ENCODE measurements at places on chromosomes 2 and 18. TPM values are rescaled to one million over a fixed set of nuclear protein-coding genes. Genes with fewer than 3 reads are reported as not detected.

The DSC2 gene
- 2.7 TPM for total RNA-seq

The SPP2 gene
- total RNA-seq = not detected

DNA sequence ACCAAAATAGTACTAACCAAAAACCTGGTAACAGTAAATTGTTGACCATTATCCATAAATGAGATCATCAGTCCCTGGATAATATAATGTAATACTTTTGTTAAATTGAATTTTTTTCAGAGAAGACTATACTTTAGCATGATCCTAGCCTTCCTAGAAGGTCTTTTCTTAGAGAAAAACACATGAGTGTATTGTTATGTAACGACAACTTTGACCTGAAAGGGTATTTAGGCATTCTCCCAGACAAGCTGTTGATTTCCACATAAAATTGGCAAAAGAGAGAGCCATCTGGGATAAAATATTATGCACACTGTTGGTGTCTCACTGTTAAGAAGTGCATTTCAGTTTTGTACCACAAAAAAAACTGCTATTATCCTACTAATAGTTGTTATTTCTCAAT lies 120.0 kb upstream of the MAPRE2 start:
- no peaks in the 10 kb centered on the region for H3K4me1 ChIP-seq
- H3K4me3 ChIP-seq = no peak overlapping the region
- no peak overlapping the region for H3K27ac ChIP-seq

- H3K36me3 ChIP-seq = no peaks in the 10 kb centered on the region
- DNase-seq = no peak
- H3K4me3 ChIP-seq = no peak overlapping the region
- H3K4me1 ChIP-seq = no peaks in the 10 kb centered on the region
Measured at GRCh38 chr2:88824951-88825350, 133.5 kb downstream of the RPIA start.

GRCh38 chr2:62099523-62100175 lies 96.3 kb upstream of the B3GNT2 start:
- no peaks in the 10 kb centered on the region for H3K27me3 ChIP-seq
- no peak overlapping the region for H3K27ac ChIP-seq
- no peaks in the 10 kb centered on the region for H3K36me3 ChIP-seq

All from thoracic aorta (tissue), 2 donors.